Upper lobe of left lung (tissue), 6 donors: ENCODE measurements at places on chromosomes 13 and 19.
A peak's percentile ranks its signal among the peaks of the same experiment; 100 is the strongest.

DNA sequence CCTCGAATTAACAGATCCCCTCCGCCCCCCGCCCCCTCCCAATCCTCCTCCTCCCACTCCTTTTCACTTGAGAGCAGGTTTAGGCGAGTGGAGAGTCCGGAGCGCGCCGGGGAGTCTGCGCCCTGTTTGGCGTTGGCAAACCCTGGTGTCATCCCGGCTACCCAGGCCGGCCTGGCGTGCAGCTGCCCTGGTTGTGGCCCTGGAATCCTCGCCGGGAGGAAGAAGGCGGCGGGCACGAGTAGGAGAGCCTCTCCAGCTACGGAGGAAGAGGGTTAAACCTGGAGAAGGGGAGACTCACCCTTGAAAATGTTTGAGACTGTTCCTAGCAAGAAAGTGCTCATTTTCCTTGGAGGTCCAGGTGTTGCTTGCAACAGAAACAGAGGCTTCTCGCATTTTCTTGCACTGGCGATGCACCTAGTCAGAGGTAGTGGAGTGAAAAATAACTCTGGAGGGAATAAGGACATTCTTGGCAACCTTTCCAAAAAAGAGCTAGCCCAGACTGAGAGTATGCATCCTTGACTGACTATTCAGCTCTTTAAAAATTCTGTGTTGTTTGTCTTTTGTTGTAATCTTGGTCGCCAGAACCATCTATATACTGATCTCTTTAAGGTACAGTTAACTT is 1.3 kb upstream of the SOX21 start:
- DNase-seq = peak; percentile 60

DNA sequence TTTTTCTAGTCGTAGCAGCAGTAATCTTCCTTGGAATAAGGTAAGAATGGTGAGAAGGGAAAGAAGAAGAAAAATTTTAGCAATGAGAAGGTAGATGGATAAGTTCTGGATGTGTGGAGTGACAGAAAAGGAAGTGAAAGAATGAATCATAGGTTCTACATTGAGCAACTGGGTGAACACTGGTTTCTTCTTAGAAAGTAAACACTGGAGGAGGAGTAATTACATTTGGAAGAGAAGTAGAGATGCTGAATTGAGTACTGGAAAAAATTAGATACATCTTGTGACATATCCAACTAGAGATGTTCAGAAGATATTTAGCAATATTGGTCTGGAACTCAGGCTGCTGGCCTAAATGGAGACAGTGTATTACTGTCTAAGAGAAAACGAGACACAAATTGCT is 148.5 kb downstream of the GPC5 start:
- DNase-seq = no peak

- no peak for DNase-seq
Observed at GRCh38 chr13:107043021-107043956, 475.4 kb upstream of the ARGLU1 start.

- DNase-seq = no peak
Observed at GRCh38 chr13:57724486-57725272, 93.1 kb downstream of the PCDH17 start.

DNA sequence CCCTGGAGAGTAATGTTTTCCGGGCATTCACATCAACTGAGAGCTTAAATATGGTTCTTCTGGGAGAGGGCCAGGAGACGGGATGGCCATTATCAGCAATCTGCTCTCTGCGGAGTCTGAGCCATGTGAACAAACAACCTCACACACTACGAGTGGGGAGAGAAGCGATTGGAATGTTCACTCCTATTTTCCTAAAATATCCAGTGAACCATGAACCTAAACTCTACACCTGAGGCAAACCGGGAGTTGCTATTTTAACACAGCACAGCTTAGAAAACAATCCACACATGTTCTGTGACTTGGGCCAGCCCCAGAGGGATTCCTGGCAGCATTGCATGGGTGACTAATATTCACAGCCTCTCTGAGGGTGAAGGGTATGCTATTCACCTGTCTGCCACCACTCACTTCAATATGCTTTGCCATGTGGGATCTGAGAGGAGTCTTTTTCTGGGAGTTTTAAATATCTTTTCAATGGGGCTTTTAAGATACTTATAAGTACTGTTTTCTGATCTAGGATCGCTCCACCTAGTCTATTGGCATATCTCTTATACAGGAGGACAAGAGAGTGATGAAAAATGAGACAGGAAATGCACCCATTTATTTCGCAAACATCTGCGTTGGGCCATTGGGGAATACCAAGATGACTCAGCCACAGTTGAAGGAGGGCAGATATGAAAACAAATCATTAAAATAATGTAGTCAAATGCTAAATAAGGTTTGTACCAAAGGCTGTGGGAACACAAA is 72.6 kb upstream of the SERP2 start:
- DNase-seq = peak; percentile 66
